Kidney epithelial cell (primary cell): ENCODE measurements at places on chromosomes 5 and 9.

GRCh38 chr5:111066261-111066938 is 5.1 kb upstream of the TSLP start:
- no peak for DNase-seq

DNA sequence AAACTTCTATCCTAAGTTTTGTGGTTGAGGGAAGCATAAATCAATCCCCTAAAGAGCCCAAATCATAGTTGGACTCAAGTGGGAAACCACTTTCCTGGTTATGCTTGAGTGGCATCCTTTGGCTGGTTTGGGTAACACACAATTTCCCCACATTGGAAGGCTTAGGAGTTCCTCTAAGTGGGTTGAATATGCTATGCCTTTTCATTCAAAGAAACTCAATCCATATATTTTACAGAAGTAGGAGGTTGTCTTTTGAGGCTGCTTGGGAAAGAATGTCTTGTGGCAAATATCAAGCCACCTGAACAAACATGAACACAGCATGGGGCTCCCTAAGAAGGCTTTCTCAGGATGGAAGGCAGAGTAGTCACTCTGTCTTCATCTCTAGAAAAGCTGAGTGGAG is 121.1 kb downstream of the SPATA31D1 start:
- no peak for DNase-seq

- no peak for DNase-seq
Observed at GRCh38 chr9:127539982-127540663, 72.0 kb upstream of the STXBP1 start.

- DNase-seq = no peak
Observed at GRCh38 chr5:181187500-181188213, 17.3 kb downstream of the TRIM7 start.

DNA sequence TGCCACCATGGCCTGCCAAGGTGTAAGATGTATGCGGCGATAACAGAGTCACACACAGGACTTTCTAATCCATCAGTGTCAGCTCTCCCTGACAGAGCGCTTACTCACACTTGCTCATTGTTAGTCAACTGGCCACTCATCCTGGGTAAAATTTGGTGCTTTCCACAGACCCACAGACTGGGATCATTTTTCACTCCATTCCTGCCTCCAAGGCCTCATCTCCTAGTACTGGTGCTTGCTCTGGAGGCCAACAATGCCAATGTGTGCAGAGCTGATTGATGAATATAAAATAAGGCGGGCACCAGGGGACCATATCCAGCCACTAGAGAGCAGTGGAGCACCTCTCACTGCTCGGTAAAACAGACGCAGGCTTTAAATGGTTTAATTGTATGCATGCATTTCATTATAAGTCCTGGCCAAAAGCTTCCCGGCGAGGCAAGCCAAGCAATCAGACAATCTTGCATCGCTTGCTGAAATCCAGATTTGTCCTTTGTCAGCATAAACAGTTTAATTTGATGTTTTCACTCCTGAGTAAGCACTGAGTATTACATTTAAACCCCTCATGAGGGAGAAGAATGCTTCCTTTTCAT is 22.3 kb downstream of the PSMB7 start:
- DNase-seq = peak; percentile 87

DNA sequence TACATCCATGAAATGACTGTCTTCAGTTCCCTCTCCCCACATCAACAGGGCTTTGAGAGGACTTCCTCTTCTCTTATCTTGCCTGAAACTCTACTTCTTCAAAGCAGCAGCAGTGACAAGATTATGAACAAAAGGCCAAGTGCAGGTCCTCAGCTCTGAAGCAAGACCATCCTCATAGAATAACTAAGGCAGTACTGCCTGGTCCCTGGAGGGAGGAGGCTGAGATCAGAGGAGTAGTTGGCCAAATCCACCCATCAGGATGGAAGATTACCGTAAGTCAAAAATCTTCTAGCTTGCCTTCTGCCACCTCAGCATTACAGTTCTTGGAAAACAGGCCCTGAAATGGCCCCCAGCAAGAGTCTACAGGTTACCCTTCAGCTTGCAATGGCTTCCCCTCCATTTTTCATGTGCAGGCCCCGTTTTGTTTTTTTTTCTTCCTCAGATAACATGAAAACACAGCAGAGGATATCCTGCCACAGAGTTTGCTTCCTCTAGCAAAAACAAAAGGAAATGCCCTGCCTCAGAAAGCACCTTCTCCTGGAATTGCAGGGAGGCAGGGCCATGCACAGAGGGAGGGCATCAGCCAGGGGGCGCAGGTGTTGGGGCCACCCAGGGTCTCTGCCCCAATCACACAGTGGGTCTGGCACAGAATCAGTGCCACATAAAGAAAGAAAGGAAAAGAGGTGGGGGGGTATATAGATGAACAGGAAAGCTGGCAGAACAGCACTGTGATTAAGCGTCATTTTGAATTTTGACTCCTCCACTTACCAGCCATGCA is 40.0 kb downstream of the KLHL3 start:
- DNase-seq = no peak

DNA sequence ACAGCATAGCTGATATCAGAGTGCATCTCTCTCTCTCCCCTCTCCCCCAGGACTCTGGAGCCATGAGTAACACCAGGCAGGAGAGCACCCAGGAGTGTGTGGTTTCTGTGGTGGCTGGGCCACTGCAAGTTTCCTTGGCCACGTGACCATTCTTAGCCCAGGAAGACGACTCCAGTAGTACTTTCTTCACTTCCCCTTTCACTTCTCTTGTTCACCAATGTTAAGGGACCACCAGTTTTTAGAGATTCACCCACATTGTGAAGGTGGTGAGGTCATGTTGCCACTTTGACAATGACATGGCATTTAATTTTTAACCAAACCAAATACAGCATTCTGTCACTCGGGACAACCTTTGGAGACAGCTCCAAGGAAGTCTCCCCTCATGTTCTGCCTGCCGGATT is 17.9 kb upstream of the DAPK1 start:
- no peak for DNase-seq

- no peak for DNase-seq
Observed at GRCh38 chr9:119861842-119862241, 492.6 kb upstream of the BRINP1 start.

- peak; percentile 26 for DNase-seq
Observed at GRCh38 chr5:41763081-41763480, 107.1 kb downstream of the OXCT1 start.

- no peak for DNase-seq
Observed at GRCh38 chr9:13715430-13715829, 435.9 kb upstream of the MPDZ start.

DNA sequence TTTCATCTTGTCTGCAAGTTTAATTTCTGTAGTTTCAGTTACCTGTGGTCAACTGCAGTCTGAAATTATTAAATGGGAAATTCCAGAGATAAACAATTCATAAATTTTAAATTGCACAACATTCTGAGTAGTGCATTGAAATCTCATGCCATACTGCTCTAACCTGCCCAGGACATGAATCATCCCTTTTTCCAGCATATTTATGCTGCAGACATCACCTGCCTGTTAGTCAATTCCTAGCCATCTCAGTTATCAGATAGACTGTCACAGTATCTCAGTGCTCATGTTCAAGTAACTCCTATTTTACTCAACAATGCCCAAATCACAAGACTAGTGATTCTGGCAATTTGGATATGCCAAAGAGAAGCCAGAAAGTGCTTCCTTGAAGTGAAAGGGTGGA is 223.0 kb upstream of the GRIA1 start:
- DNase-seq = no peak

DNA sequence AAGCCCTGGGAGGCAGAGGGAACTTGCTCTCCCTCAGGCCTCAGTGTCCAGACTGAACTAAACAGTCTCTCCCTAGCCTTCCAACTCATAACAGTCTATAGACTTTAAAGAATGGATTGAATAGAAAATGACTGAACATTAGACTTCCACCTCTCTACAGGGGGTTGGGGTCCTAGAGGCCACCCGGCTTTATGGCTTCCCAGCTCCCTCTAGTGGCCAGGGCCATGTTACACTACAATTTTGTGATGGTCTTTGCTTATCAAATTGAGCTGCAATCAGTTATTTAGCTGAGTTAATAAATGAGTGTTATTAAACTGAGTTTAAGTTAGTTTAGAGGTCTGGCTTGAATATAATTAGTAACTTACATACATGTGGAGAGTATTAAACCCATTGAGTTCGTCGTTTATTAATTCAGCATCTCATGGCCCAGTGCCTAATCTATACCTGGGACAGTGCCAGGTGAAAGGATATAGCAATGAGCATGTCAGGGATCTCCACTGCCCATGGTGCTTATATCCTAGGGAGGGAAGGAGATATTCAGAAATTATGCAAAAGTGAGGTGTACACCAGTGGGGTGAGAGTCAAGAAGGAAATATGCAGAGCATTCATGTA is 105.2 kb downstream of the SH3TC2 start:
- DNase-seq = no peak

DNA sequence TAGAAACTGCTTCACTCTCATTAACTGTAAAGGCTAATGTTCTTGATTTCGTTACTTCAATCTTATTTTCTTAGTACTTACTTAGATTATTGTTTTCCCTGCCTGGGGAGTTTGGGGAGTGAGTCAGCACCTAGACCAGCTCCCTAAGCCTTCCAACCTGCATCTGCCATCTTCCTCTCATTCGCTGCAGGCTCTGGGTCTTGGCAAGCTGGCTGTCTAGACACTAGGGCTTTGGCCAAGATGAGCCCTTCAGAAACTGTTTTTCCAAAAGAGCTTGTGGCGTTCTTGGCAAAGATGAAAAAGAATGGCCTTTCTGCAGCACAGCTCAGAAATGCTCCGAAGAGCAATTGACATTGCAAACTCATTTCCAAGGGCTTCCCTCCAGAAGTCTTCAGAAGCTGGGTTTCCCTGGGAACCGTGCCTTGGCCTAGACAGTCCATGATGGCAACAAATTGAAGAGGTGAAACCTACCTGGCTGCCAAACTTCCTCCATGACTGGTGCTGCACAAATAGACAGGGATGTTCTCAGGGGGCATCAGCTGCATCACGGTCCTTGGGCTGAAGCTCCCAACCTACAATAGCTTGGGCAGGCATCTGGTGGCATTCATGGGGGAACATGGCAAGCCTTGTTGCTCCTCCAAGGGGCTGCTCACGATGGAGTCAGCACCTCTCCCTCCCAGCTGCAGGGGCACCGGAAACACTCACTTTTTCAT is 76.6 kb downstream of the NSUN2 start:
- DNase-seq = no peak

DNA sequence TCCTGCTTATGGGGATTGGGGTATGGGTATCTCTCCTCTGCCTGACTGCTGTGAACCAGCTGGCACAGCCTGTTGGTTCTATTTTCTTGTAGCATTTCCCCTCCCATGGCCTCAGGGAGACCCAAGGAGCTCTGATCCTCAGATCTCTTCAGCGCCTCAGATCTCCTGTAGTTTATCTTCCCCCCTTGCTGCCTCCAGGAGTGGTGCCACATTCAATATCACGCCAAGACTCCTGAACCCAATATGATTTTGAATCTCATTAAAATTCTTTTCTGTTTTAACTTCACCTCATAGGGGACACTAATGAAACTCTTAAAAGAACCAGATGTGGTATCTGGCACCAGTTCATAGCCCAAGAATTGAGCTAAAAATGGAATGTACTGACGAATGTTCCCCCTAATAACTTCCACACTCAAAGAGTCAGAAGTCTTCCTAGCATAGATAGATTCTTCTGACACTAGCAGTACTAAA is 59.6 kb upstream of the LIFR start:
- DNase-seq = no peak

DNA sequence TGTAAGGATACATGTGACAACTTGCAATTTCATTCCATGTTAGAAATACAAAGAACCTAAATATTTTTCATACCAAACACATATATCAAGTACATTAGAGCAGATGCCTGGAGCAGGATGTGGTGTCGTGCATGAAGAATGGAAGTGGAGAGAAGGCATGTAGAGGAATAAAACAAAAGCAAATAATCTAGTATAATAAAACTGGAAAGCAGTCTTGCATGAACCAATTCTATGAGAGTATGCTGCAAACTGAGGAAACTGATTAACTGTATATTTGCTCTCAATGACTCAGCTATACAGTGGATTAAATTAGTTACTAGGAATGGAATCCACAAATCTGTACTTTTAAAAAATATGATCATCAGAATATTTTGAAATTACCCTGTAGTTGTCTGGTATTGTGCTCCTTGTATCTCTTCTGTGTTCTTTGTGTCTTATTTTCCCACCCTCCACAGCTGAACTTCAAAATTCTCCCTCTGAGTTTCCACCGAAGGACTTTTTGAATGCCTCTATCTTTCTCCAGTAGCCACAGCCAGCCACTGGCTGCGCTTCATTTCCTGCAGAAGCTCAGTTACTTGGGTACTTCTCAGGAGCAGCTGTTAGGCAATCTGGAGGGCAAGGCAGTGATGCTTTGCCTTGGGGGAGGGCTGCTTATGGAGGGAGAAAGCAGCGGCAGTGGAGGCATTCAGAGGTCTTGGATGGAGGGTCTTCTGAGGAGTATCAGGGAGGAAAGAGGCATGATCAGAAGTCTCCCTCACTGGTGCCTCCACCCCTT is 608.0 kb downstream of the BRINP1 start:
- peak; percentile 5 for DNase-seq

DNA sequence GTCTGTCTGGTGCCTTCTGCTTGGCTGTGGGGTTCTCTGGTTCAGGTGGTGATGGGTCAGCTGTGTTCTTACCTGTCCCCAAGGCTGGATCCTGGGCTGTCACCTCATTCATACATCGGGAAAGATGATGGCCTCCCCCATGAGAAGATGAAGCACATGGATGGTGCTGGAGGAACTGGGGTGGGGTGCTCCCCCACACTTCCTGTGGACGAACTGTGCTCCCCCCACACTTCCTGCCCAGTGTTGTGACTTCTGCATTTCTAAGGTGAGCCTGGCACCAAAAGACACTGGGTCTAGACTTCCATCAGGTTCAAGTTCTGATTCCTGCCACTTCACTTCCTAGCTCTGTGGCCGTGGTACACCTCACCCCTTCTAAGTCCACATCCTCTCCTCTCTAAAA is 4.3 kb upstream of the SURF6 start:
- no peak for DNase-seq

- DNase-seq = no peak
Observed at GRCh38 chr5:112733586-112733985, 4.1 kb upstream of the APC start.

DNA sequence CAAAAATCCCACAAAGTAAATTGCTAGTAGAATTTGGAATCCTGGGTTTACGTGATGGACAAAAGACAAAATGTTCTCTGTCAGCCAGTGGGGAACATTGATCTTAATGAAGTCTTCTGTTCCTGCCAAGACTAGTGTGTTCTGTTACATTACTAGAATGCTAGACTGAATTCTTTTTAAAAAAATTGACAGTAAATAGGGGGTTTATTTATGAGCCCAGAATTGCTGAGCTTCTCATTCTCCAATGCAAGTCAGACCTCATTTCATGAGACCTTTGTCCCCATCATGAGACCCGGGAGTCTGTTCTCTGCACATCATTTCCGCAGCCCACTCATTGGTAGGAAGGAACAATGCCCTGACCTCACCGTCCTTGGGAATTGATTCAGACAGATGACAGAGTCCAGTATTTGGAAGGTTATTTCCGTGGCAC is 173.8 kb upstream of the OTULINL start:
- no peak for DNase-seq
